ENCODE measurements at places on chromosomes 7 and 10.

DNA sequence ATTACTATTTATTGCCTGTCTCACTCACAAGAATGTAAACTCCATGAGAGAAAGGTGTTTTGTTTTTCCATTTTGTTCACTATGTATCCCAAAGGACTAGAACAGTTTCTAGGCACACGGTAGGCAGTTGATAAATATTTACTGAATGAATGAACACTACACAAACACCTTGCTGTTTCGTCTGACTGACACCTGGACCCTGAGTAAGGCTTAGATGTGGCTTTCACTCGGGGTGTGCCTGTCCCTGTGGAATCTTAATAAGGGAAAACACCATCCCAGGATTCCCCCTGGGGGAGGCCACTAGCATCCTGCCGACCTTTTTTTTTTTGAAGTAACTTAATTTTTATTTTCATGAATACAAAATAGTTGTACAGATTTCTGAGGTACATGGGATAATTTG is 66.6 kb upstream of the STEAP1B start:
- no peak for DNase-seq

GRCh38 chr7:151566897-151567320 is 47.2 kb upstream of the RHEB start:
- DNase-seq, result no peak

GRCh38 chr7:80643336-80643915 is 5.0 kb downstream of the CD36 start:
- DNase-seq, result no peak

GRCh38 chr10:43075612-43076003 is 1.3 kb upstream of the RET start:
- no peak for DNase-seq

DNA sequence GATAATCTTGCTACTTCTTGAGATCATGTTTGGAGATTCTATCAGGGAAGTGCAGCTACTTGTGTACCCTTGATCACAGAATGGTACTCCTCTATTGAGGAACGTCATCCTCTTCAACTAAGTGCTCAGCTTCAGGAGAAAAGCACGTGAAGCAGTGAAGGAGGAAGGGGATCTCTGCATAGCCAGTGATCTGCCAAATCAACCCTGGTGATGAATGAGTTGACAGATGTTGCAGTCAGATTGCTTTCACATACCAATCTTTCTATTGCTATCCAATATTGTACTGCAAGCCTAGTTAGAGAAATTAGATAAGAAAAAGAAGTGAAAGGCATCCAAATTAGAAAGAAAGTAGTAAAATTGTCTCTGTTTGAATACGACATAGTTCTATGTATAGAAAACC is 309.4 kb downstream of the TWIST1 start:
- DNase-seq, result no peak

GRCh38 chr10:105797234-105797890 is 1156.3 kb downstream of the SORCS3 start:
- DNase-seq, result no peak

- DNase-seq, result no peak
Measured at GRCh38 chr7:99453105-99453504, 12.9 kb downstream of the ATP5MF start.

DNA sequence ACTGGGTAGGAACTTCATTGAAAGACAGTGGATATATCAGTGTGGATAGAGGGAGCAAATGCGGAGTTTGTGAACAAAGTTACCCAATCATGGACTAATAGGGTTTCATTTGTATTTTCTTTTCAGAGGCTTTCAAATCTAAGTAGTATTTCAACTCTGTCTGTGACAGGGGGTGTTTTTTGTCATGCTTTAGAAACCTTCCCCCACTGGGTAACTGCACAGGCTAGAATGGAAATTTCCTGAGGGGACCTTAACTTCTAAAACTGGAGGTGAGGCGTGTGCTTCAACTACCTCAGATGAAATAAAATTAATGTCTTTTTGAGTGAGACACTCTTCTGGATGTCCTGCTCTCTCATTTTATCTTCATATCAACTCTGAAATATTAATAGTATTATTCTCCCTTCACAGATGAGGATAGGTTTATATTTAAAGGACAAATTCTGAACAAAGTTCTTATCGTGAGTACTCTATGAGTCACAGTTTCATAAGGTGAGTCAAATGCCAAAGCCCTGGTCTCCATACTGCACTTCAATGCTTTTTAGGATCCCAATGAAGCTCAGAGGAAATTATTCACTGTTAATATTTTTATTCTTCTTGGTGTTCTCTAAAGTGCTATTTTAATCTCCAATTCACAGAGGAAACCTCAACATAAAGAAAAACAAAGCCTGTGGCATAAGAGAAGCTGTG is 770.6 kb downstream of the CCSER2 start:
- DNase-seq, result no peak

GRCh38 chr7:74025146-74025545 is 2.8 kb upstream of the ELN start:
- no peak for DNase-seq

DNA sequence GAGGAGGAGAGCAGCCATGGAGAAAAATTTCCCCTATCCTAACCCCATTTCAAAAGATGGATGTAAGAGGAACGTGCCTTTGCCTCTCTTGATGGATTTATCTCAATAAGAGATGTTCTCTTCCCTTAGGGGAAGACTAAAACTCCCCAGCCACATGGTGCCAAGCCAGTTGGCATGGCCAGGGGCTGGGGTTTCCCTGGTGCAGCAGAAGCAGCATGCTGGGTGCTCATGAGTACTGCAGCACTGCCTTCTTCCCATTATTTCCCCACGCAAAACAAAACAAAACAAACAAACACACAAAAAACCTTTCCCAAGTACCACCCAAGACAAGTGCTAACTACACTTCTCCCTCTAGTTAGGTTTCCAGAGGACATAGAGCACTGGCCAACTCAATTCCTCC is 97.2 kb downstream of the DOCK4 start:
- DNase-seq, result no peak

GRCh38 chr7:151708610-151709009 is 168.3 kb downstream of the PRKAG2 start:
- DNase-seq, result no peak

- DNase-seq, result no peak
Measured at GRCh38 chr7:1382553-1383397, 76.5 kb downstream of the MICALL2 start.
